ENCODE measurements at places on chromosomes 2 and 18. TPM values are rescaled to one million over a fixed set of nuclear protein-coding genes. Genes with fewer than 3 reads are reported as not detected.

DNA sequence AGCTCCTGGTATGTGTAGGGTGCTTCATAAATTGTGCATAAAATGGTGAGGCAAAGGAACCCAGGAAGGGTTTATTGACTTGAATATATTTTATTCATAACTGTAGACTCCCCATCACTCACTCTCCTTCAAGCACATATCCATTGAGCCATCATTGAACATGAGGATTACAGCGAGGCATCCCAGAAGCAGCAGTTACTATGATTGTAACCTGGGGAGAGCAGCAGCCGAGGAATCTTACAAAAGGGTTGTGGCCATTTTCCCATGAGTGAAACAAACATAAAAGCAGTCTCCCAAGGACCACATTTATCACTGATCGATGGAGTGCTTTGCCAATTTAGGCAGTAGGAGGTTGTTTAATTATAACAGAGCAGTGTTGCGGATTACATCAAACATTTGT is 183.4 kb downstream of the NCK2 start:
- DNase-seq, result no peak

GRCh38 chr2:227610123-227610522 is 4.5 kb downstream of the SCYGR3 start:
- no peak for DNase-seq

CD8A gene
- polyA plus RNA-seq, result 0.25 TPM

DNA sequence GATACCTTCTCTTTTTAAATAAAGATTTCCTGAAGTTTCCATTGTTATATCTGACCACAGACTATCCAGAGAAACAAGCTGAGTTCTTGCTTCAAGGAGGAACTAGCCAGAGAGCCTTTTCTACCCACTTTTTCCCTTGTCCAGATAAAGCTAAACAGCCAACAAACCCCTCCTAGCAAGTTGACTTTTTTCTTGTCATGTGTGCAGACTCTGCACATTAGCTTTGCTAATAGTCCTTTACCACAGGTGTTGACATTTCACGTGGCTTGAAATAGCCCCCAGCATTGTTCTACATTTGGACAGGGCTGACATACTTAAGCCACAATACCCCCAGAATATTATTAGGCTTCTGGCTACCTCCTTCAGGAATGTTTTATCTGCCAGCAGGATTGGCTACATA is 40.7 kb downstream of the PCBP1 start:
- DNase-seq, result no peak

CNTNAP5 gene
- polyA plus RNA-seq, result 0.03 TPM

DNA sequence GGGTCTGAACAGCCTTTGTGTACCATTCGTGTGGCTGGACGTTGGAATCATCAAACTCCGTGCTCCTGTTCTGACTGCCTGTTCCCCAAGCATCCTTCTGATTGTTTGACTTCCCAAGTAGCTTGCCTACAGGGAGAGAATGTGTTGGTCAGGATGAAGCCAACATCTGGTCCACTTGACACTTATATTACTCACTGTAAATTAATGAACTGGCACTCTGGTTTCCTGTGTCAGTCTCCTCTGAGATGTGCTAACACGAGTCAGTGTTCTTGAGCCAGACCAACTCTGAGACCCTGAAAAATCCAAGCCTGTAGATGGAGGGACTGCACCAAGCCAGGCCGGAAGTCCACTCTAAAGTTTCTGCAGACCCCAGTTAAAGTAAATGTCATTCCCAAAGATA is 440.9 kb downstream of the ZNF516 start:
- DNase-seq, result peak; percentile 41

- no peak for DNase-seq
These were observed 1.4 kb downstream of the RBKS start for GRCh38 chr2:27888790-27889189.

EPB41L5 gene
- polyA plus RNA-seq, result 106 TPM

- DNase-seq, result no peak
These were observed 42.3 kb downstream of the CABLES1 start for GRCh38 chr18:23177433-23178072.

GRCh38 chr2:48148841-48149430 is 242.6 kb upstream of the FBXO11 start:
- no peak for DNase-seq

- no peak for DNase-seq
These were observed 7.7 kb upstream of the ARID5A start for GRCh38 chr2:96528700-96529375.

GRCh38 chr2:96498021-96498431 is 7.1 kb downstream of the NEURL3 start:
- DNase-seq, result no peak

- DNase-seq, result no peak
These were observed 193.7 kb downstream of the ARHGAP28 start for GRCh38 chr18:6923220-6923619.

- peak; percentile 79 for DNase-seq
These were observed 2.3 kb downstream of the ZFP36L2 start for GRCh38 chr2:43224131-43224570.

RAPGEF4 gene
- 13.4 TPM for polyA plus RNA-seq

SERPINB3 gene
- 0.12 TPM for polyA plus RNA-seq

PXDN gene
- polyA plus RNA-seq, result 154 TPM

DIPK1C gene
- polyA plus RNA-seq, result 0.10 TPM

EGR4 gene
- polyA plus RNA-seq, result not detected
